ENCODE measurements at places on chromosomes 12 and 14.

- no peak for DNase-seq
Observed at GRCh38 chr14:103887170-103887501, 39.8 kb upstream of the PPP1R13B start.

- no peak for DNase-seq
Observed at GRCh38 chr14:90520326-90520725, 123.5 kb downstream of the CALM1 start.

DNA sequence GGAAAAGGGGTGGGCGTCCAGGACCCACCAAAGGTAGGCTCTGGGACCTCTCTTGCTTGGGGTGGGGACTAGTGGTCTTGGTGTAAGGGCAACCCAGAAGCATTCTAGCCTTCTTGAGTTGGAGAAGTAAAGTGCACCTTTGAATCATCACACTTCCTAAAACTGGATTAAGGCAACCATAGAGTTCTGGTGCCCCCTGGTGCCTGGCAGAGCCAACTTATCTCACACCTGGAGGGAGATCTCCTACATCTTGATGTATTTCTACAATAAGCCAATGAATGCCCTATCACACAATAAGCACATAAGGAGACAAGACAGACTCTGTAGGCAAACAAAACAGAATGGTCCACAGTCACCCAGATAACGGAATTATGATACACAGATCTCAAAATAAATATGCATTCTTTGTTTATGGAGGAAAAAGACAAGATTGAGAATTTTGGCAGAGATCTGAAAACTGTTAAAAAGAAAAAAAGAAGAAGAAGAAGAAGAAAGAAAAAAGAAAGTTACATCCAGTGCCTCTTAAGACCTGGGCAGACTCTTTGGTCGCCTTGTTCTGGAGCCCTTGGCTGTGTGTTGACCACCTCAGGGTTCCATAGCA lies 95.9 kb upstream of the PPP2R5C start:
- peak; percentile 16 for DNase-seq

- DNase-seq: no peak
Observed at GRCh38 chr12:122082621-122083356, 4.2 kb downstream of the MLXIP start.

Data from NCI-H1930 (cell line).